Posterior cingulate gyrus (tissue), 11 donors: ENCODE measurements at places on chromosomes 16 and 17.

GRCh38 chr17:19508577-19508867 lies 25.1 kb upstream of the SLC47A1 start:
- no peak for DNase-seq

- DNase-seq = no peak
These were observed 102.6 kb downstream of the ZNF778 start for GRCh38 chr16:89319886-89320781.

GRCh38 chr17:65438708-65439294 lies 122.6 kb downstream of the AXIN2 start:
- DNase-seq = no peak

DNA sequence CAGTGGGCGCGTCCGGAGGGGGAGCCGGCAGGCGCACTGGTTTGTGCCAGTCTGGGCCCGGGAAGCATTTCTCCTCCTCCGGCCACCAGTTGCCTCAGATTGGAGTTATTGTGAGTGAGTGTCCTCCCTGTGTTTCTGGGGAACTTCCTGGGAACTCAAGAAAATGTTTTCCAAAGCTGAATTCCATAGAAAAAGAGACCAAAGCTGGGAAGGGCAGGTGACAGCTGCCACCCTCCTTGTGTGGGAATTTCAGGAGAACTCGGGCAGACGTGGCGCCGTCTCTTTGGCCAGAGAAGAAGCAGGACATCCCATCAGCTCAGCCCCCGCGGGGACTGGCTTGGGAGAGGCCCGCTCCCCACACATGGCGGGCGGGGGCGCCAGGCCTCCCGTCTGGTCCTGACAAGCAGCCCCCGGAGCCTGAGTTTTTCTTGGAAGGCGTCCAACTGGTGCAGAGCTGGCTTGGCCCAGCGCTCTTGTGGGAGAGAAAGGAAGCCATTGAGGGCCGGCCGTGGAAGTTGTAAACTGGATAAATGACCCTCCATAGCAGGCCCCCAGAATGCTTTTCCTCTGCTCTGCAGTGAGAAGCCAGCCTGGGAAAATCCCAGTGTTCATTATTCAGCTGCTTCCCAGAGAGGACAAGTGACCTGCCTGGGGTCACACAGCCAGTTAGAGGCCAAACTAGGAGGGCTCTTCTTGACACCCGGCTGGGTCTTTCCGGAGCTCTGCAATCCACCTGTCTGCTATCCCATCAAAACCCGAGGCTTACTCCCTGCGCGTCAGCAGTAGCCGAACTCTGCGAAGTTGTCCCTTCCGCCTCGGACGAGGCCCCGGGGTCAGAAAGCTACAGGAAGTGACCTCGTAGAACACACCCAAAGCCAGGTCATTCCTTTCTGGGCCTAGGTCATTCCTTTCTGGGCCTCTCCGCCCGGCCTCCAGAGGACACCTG lies 39.2 kb upstream of the GSE1 start:
- peak; percentile 87 for DNase-seq

DNA sequence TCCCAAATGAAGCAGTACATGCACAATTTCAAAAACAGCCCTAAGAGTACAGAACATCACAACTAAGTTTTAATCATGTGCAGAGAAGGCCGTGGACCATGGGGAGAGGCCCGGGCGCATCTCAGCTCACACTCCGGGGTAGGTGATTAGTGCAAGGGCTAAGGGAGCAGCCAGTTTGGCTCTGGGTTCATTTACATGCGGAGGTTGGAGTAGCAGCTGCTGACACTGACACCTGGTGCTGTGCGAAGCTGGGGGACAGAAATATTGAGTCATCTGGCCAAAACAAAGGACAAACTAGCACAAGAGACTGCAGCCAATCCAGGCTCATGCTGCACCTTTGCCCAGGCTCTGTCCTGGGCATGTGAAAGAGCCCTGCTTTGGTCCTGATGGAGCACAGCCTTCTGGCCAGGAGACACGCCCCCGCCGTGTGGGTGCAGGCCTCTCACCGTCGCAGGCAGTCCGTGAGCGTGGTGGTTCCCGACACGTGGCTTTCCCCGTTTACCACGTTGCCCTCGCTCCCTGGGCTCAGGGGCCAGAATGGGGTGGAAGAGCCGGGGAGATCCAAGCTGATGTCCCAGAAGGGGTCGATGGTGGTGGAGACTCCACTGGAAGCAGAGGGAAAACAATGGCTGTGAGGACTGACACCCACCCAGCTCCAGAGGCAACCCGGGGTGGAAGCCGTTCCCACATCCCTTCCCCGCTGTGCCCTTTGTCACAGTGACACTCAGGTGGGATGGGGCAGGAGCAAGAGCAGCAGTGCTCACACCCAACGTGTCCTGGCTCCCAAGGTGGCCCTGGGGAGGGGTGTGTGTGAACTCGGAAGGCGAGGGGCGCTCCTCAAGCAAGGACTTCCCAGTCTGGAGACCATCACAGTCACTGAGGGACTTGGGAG lies 31.9 kb downstream of the USP22 start:
- DNase-seq = peak; percentile 79

GRCh38 chr16:54503011-54503855 lies 216.6 kb upstream of the IRX3 start:
- no peak for DNase-seq

GRCh38 chr16:57707331-57707730 lies 12.7 kb downstream of the DRC7 start:
- DNase-seq = no peak

- DNase-seq = no peak
These were observed 102.8 kb upstream of the AXIN2 start for GRCh38 chr17:65664266-65664665.

- DNase-seq = no peak
These were observed 25.6 kb downstream of the GGA2 start for GRCh38 chr16:23484510-23485256.

GRCh38 chr17:56309897-56310296 lies 156.6 kb downstream of the ANKFN1 start:
- no peak for DNase-seq

GRCh38 chr17:35377068-35377467 lies 3.6 kb upstream of the SLFN11 start:
- DNase-seq = no peak

- no peak for DNase-seq
These were observed 19.9 kb downstream of the ERCC4 start for GRCh38 chr16:13939821-13940220.

GRCh38 chr17:45256114-45256966 lies 5.6 kb downstream of the SPATA32 start:
- no peak for DNase-seq

- no peak for DNase-seq
These were observed 69.5 kb upstream of the CIBAR2 start for GRCh38 chr16:85181739-85182129.

DNA sequence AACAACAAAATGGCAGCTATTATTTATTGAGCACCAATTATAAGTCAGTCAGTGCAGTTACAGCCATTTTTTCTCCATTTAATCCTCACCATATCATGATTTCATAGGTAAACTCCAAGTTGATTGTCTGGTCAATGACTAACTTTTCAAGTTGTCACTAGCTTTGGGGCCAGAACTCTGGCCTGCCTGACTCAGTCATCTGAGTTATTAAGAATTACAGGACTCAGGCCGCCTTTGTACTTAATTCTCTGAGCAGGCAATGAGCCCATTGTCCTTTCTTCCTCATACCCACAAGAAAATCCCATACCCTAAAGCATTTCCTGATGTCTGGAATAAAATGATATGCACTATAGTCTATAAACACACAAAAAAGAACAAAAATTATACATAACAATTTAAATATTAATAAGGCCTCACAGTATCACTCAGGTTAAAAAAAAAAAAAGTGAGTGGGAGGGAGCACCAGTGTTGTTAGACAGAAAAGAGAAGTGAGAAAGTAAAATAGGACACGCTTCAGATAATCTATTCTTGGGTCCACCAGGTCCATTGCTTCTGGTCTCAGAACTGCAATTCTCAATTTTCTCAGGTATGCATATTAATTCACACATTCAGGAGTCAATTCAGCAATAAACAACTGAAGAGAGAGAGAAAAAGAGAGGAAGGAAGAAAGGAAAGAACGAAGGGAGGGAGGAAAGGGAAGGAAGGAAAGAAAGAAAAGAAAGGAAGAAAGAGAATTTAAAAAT lies 70.2 kb downstream of the SPAG9 start:
- no peak for DNase-seq

DNA sequence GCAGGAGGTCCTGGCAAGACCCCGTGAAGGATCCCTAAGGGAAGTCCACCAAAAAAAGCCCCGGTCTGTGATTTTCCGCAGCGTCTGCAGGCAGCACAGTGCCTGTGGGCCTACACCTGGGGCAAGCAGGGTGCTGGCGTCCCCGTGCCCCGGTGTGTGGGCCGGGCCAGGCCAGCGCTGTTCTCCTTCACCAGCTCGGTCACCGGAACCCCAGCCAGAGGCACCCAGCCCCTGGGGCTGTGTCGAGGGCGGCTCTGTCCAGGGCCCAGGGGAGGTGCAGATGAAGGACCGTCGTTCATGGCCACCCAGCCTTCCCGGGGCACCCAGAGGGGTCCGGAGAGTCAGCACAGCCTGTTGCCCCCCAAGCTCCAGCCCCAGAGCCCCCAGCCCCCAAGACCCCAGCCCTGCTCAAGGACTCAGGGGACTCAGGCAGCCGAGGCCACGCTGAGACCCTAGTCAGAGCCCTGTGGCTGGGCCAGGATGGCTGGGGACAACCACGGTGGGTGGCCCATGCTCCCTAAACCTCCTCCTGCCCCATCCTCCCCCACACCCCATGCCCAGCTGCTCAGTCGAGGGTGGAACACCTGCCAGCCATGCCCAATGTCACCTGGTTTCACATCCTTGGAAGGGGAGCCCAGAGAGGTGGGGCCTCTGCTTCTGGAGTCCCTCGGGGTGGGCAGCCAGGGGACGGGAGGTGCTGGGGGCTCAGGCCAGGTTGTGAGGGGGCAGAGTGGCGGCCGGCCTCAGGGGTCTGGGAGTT lies 5.7 kb upstream of the C1QTNF8 start:
- DNase-seq = no peak

DNA sequence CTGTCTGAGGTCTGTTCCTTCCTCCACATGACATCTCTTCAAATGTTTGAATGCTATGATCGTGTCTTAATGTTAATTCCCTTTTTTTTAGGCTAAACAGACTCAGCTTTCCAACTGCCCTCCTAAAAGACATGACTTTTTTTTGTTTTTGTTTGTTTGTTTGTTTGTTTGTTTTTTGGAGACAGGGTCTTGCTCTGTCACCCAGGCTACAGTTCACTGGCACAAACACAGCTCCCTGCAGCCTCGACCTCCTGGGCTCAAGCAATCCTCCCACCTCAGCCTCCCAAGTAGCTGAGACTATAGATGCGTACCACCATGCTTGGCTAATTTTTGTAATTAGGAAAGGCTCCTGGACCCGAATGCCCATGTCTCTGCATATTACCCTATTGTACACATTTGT lies 176.5 kb downstream of the ABCA8 start:
- DNase-seq = no peak

DNA sequence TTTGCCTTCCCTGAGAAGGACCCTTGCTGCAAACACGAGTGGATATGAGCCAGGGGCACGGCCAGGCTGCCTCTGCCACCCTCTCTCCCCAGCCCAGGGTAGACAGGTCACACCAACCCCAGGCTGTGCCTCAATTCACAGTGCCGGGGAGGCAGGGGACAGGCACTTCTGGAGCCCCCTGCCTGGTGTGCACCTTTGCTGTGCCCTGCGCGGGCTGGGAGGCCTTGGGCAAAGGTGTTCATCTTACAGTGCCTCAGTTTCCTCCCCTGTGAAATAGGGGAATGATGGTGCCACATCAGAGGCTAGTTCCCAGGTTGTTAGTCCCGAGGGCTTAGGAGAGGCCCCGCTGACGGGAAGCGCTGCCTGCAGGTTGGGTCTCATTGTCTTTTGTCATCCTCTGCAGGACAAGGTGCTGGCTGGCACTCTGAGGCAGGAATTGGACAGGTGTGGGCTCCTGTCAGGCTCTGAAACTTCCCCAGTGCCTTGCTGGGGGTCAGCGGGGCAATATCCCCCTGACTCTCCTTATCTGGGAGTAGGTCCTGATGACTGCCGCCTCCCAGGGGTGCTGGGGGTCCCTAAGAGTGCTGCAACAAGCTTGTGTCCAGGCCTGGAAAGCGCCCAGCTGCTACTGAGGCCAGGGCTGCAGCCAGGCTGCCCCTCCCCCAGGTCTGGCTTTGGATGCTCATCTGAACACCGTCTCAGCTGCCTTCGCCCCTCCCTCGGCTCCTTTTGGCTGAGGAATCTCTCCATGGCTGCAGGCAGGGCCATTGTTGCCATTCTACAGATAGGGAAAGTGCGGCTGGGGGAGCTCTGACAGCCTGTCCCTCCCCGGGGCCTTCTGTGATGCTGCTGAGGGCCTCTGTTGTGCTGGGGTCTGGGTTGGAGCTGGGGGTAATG lies 3.1 kb downstream of the PRSS21 start:
- no peak for DNase-seq

- no peak for DNase-seq
These were observed 30.2 kb upstream of the EMP2 start for GRCh38 chr16:10610499-10611184.

GRCh38 chr17:61349350-61349749 lies 50.3 kb upstream of the TBX2 start:
- no peak for DNase-seq

DNA sequence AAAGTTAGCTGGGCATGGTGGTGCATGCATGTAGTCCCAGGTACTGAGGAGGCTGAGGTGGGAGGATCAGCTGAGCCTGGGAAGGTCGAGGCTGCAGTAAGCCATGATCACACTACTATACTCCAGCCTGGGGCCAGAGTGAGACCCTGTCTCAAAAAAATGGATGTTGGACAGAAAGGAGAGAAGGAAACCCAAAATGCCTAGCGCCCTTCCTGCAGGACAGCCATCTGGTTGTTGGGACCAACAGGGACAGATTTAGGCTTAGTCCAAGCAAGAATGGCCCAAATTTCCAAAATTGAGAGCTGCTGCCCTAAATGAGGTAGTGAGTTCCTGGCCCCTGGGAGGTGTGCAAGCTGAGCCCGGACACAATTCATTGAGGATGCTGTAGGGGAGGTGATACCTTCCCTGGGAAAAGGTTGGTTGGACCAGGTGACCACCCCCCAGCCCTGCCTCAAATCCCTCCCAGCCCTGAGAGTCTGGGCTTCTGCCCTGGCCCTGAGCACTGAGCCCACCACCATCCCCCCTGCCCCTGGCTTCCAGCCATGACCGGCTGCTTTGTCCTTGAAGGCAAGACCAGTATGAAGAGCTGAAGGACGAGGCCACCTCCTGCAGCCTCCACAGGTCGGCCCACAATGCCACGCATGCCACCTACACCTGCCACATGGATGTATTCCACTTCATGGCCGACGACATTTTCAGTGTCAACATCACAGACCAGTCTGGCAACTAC lies 35.1 kb downstream of the IL21R start:
- peak; percentile 64 for DNase-seq

- no peak for DNase-seq
These were observed 391.6 kb upstream of the ASIC2 start for GRCh38 chr17:33684735-33685134.

- no peak for DNase-seq
These were observed 147.2 kb upstream of the MAF start for GRCh38 chr16:79747688-79748087.

DNA sequence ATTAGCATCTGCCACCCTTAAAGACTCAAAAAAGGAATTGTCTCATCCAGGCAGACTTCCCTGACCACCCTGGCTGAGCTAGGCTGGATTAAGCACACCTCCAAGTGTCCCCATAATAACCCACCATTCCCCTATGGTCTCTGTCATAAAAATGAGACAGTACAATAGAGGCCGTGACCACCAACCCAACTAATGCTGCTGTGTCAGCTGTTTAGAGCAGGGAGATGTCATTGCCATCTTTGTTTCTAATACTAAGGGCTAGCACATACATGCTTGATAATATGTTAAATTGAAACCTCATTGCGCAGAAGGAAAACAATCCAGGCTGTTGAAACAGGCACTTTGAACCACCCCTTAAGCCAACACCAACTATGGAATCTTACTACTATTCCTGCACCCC lies 7.2 kb upstream of the ADAMTS18 start:
- no peak for DNase-seq
